ENCODE measurements at places on chromosomes 12 and 14. TPM values are rescaled to one million over a fixed set of nuclear protein-coding genes. Genes with fewer than 3 reads are reported as not detected.

The LGR5 gene
- total RNA-seq = not detected

The PLEKHG7 gene
- not detected for total RNA-seq

The CABP1 gene
- total RNA-seq = not detected

The EPYC gene
- not detected for total RNA-seq

The IFI27 gene
- total RNA-seq = 560 TPM

The NTN4 gene
- total RNA-seq = 91.7 TPM

The MYBPC1 gene
- total RNA-seq = 0.06 TPM

The PPP1R1A gene
- 9.2 TPM for total RNA-seq

The SERPINA4 gene
- total RNA-seq = not detected

The SLC5A8 gene
- total RNA-seq = not detected

The LYSET gene
- total RNA-seq = 22.2 TPM

The OR6S1 gene
- total RNA-seq = not detected

The ALX1 gene
- not detected for total RNA-seq

The SERPINA10 gene
- total RNA-seq = not detected

The HOXC12 gene
- total RNA-seq = not detected

The PTPN6 gene
- total RNA-seq = 30.2 TPM

The PPP1R36 gene
- not detected for total RNA-seq

The C12orf54 gene
- total RNA-seq = not detected

The CLMN gene
- total RNA-seq = 6.0 TPM

All from Caki2 (cell line).